ENCODE measurements at places on chromosomes 7 and 10.

DNA sequence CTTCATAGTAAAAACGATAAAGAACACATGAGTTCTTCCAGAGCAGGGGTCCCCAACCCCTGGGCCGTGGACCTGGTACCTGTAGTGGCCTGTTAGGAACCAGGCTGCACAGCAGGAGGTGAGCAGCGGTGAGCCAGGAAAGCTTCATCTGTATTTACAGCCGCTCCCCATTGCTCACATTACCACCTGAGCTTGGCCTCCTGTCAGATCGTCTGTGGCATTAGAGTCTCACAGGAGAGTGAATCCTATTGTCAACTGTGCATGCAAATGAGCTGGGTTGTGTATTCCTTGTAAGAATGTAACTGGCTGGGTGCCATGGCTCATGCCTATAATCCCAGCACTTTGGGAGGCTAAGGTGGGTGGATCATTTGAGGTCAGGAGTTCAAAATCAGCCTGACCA lies 229.5 kb downstream of the CNTNAP2 start:
- DNase-seq = no peak

DNA sequence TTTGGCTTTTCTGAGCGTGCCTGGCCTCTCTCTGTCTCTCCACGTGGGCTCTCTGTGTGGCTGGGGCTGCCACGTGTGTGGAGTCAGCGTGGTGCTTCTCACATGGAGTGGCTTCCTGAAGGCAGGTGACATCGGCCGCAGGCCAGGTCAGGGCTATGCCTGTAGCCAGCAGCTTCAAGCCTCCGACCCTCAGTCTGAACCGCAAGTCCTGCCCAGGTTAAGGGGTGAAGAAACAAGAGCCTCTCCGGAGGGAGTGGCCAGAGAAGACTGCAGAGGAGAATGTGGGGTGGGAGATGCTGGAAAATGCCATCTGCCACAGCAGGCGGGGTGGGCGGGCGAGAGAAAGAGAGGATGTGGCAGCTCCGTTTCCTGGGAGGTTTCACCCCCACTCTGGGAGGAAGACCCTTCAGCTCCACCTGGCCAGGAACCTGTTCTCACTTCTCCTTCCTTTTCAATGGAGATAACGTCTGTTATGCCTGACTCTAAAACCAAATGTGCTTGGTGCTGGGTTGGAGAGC lies 14.3 kb upstream of the VIPR2 start:
- no peak for DNase-seq

DNA sequence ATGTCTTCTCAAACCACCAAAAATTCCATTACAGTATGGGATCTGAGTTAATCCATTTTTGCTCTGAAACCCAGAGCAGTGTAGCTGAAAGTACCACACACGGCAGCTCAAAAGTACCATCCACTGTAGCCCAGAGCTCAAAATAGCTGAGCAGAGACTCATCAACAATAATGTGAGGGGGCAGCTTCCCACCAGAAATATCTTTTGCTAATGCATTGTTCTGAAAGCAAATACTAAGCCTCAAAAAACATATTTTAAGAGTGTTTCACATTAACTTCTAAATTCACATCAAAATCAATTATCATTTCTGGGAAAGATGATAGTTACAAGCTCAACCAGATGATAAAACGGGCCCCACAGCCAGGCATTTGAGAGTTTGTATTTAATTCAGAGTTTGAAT lies 73.7 kb downstream of the ABLIM1 start:
- DNase-seq = no peak

DNA sequence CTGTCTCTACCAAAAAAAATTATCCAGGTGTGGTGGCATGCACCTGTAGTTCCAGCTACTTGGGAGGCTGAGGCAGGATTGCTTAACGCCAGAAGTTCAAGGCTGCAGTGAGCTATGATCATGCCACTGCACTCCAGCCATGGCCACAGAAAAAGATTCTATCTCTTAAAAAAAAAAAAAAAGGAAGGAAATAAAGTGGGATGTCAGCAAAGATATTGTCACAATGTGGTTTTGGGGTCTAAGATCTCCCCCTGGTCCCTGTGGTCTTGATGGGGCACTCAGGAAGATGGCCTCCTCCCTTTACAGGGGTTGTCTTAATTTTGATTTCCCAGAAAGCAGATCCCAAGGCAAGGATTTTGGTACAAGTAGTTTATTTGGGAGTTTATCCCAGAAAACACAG lies 7.4 kb upstream of the KAZALD1 start:
- no peak for DNase-seq

DNA sequence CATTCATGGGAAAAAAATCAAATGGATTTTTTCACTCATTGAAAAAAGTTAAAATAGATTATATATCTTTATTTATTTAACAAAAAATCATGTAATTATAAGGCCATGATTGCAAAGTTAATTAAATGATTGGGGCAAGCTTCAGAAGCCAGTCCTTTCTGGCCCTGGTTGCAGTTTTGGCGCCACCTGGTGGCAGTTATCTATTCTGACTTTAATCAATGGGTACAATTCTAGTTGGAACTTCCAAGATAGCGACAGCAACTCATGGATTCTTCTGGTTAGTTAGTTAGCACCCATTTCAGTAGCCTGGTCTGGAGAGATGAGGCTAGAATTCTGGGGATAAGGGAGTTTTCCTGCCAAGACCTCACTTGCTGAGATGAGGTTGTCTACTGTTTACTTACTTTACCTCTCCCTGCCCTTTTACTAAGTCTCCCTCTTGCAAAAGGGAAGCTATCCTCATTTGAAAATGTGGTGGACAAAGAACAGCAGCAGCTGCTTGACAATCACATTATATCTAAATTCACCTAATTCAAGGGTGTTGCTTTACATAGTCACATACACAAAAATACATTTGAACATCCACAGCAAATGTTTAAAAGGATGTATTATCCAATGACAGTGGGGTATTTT lies 42.3 kb downstream of the NOC3L start:
- no peak for DNase-seq

GRCh38 chr10:71391701-71392100 lies 5.0 kb upstream of the CDH23 start:
- no peak for DNase-seq

DNA sequence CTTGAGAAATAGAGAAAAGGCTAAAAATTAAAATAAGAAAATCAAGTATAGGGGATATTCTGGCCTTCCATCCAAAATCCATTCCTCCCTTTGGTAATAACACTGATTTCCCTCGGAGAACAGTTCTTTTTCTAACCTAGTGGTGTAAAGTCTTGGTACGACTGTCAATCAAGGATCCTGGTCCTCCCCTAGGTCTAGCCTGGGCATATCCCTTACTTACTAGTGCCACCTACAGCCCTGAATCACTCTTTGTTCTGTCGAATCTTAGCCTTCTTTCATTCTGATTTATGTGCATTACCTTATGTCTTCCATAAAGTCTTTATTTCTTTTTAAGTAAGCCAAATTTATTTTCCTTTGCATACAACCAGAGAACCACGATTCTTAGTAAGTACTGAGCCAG lies 298.7 kb upstream of the LRRTM3 start:
- DNase-seq = no peak

DNA sequence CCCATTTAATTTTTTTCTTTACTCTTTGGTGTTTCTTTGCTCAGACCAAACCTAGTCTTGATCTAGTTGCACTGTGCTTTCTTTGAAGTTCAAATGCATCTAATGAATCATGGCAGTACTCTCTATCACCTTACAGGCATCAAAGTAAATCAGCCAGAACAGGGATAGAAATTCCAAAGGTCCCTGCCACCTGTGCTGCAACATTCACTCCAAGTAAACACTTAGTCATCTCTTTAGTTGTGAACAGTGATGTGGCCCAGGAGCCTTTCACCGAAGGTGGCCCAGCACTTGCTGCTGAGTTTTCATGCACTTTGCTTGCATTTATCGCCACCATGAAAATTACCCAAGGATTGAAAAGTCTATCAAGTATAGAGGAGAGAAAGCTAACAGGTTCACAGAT lies 314.1 kb upstream of the ETV1 start:
- no peak for DNase-seq

- no peak for DNase-seq
These were observed 609.0 kb downstream of the SDK1 start for GRCh38 chr7:3910054-3910453.

- no peak for DNase-seq
These were observed 13.6 kb downstream of the TSPAN15 start for GRCh38 chr10:69464801-69465401.

DNA sequence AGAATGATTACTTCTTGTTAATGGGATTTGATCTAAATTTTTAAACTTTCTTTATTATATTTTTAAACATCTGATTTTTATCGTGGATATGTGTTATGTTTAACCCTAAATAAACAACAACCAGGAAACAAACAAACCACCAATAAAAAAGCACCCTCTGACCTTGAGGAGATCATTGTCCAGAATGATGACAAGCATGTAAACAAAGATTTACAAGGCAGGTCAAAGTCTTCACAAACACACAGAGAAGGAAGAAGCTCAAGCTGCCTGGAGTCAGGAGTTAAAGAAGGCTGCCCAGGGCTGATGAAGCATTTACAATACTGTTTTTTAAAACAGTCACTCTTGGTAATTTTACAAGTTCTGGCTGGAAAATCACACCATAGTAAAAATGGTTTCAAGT lies 31.0 kb upstream of the EGFR start:
- no peak for DNase-seq

DNA sequence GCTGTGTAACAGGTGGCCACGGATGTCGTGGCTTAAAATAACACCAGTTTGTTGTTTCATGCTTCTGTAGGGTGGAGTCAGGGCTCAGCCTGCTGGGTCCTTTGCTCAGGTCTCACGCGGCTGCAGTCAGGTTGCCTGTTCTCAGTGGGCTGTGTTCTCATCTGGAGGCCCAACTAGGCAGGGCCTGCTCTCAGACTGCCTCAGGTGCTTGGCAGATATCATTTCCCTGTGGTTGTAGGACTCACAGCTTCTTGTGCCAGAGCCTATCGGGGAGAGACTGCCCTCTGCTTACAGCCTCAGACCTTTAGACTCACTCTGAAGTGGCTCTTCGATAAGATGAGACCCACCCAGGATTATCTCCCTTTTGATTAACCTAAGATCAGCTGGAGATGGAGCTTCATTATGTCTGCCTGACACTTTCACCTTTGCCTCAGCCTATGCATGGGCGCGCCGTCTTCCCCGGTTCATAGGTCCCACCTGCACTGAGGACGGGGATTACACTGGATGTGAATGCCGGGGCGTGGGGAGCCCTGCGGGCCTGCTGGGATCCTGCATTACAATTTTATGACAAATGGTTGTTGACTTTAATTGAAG lies 55.3 kb downstream of the INPP5A start:
- DNase-seq = no peak

DNA sequence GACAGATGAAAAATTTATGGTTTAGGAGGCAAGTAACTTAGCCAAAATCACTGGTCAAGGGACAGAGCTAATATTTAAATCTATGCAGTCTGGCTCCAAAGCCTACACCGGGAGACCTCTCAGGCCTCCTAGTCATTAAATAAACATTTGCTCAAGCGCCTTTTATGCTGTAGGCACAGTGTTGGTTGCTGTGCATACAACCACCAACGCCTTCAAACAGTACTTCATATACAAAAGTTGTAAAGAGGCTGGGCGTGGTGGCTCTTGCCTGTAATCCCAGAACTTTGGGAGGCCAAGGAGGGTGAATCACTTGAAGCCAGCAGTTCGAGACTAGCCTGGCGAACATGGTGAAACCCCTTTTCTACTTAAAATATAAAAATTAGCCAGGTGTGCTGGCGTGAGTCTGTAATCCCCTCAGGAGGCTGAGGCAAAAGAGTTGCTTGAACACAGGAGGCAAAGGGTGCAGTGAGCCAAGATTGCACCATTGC lies 159.8 kb downstream of the MAGI2 start:
- no peak for DNase-seq
